Fibroblast of upper back skin (primary cell): ENCODE measurements at places on chromosomes 1 and 21.

DNA sequence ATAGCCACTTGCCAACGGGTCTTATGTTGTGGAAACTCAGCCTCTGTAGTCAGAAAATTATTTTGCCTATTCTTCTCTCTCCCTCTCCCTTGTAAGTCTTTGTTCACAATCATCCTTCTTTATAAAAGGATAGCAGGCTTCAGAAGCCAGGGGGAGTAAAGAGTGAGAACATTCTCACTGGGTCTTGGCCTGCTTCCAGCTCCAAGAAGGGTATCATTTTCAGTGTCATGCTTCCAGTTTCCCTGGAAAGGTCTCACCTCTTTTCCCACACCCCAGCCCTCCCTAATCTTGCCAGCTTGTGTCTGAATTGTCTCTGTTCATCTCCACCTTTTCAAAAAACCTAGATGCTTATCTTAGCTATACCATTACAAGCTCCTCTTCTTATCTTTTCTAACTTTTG is 346.2 kb upstream of the LRRC7 start:
- DNase-seq, result no peak

- no peak for DNase-seq
These were observed 8.6 kb downstream of the ARF1 start for GRCh38 chr1:228091084-228091483.

DNA sequence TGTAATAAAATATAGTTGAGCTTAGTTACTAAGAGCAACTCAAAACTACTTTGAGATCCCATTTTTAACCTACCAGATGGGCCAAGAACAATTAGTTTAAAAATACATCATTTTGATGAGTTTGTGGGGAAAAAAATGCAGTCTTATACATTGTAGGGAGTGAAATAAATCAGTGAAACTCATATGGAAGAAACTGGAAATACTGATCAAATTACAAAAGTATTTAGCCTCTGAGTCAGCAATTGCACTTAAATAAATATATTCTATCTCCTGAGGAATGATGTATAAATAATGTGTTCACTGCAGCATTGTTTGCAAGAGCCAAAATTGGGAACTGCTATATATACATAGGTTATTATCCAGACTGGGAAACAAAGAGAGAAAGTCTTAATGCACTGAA is 4.6 kb upstream of the SMCP start:
- peak; percentile 70 for DNase-seq

GRCh38 chr1:245561665-245562234 is 407.0 kb downstream of the KIF26B start:
- no peak for DNase-seq

DNA sequence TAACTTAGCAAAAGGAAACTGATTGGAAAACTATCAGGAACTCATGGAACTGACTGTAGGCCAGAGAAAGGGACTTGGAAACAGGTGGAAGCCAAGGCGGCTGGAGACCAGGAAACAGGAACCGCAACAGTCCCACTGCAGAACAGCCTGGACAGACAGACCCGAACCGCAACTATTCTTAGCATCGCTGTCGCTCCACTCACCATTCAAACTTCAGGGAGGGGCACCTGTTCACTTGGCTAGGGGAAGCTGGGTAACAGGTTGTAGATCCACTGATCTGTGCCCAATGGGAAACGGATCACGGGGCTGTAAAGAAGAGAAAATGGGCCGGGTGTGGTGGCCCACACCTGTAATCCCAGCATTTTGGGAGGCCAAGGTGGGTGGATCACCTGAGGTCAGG is 61.9 kb downstream of the CLSTN1 start:
- no peak for DNase-seq

DNA sequence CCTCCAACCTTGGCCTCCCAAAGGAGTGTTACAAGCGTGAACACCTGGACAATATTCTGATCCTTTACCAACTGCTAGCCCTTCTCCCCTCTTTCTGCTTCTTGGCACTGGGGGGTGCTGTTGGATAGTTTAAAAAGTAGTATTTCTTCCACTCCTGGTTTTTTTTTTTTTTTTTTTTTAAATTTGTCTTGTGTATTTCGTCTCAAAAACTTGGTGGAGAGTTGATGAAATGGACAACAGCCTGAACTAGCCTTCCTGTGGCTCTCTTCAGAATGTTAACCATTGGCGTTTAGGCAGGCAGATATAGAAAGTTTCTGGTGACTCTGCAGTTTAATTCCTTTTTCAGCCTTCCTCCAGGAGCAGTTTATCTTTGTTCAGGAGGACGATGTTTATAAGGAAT is 69.7 kb upstream of the USP24 start:
- peak; percentile 65 for DNase-seq

GRCh38 chr1:74363220-74363619 is 128.0 kb downstream of the TNNI3K start:
- no peak for DNase-seq

- DNase-seq, result peak; percentile 29
These were observed 6.2 kb upstream of the LAPTM5 start for GRCh38 chr1:30763651-30764248.

GRCh38 chr1:230120921-230121381 is 53.9 kb downstream of the GALNT2 start:
- DNase-seq, result no peak

DNA sequence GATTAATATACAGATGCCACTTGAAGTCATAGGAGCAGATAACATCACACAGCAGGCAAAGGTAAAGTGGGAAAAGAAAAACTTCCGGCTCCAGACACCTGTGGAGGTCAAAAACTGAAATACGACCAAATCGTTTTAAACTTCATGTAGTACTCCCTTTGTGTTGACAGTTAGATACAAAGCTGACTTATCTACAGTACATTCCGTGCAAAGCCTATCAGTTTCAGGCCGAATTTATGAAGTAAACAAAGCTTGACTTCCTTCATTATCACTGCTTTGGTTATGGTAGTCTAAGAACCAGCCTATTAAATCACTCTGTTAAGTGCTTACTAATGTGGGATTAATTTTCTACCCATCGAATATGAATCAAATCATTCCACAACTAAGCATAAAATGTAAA is 156.3 kb downstream of the SMYD3 start:
- no peak for DNase-seq

- no peak for DNase-seq
These were observed 81.9 kb upstream of the WLS start for GRCh38 chr1:68314151-68314780.

DNA sequence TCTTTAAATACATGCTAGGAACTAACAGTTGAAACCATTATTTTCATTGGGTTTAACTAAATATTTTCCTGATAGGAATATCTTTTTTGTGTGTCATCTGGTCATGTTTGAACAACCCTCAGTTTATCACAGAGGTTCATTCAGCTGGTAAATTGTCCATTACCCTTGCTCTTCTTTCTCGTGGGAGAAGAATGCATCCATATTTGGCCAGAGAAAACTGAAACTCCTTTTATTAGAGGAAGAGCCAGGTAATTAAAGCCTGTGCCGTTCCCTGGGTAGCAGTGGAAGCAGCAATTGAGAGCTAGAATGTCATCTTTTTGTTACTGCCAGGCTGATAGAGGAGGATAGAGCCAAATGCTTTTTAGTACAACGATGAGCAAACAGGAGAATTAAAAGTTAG is 587.2 kb upstream of the ZRANB2 start:
- no peak for DNase-seq

DNA sequence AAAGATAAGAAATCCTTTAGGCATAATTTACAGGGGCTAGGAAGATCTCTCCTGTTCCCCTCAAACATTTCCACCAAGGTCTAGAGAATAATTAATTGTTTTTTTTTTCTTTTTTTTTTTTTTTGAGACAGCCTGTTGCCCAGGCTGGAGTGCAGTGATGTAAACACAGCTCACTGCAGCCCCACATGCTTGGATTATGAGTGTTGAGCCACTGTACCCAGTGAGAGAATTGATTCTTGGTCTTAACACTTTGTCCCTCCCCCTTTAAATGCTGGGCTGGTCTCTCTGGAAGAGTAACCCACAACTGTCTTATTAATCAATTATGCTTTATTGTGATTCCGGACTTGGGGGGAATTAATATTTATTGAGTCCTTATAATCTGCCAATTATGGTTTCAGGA is 33.4 kb downstream of the ATF3 start:
- peak; percentile 22 for DNase-seq

DNA sequence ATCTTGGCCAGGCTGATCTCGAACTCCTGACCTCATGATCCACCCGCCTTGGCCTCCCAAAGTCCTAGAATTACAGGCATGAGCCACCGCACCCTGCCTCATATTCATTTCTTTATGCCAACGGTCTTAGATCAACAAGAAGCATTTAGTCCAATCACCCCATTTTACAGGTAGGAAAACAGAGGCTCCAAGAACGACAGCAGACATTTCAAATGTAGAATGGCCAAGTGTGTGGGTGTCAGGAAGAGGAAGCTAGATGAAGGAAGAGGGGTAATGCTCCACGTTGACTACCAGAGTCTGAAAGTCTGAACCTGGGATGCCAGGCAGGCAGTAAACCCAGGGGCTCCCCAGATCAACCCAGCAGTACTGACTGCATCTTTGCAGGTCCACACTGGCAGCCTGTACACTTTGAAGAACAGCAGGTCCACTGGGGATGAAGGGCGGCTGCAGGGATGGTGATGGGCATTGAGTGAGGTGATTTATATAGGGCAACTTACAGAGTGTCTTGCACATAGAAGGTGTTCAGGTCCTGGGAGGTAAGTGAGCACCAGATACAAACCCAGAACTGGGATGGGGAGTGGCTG is 120.2 kb downstream of the EPHB2 start:
- DNase-seq, result no peak

DNA sequence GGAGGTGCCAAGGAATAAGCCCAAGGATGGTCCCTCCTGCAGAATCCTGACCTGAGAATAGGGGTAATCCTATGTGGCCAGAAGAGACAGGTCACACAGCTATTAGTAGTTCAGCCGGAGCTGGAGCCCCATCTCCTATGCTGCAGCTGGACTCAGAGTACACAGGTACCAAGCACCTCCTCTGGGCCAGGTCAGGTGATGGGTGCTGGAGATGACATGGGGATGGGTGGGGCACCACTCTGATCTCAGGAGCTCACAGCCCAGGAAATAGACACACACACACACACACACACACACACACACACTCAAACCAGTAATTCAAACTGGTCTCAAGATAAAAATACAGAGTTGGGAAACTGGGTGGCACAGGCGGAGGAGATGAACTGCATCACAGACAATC is 54.2 kb upstream of the SSBP3 start:
- no peak for DNase-seq

DNA sequence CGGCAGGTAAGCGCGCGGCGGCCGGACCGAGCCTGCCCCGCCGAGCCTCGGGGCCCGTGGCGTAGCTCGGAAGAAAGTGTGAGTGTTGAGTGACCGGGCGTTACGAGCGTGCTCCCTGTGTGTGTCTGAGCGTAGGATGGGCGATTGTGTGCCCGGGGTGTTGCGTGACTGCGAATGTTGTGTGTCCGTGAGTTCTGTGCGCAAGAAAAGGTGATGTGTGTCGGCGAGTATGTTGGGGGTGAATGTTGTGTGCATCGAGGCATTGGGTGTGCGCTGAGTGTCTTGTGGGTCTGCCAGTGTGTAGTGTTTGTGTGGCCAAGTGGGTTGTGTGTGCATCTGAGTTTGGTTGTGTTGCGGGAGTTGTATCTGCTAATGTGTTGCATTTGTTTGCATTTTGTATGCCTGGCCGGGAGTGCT is 398 bp downstream of the PTPRU start:
- no peak for DNase-seq

DNA sequence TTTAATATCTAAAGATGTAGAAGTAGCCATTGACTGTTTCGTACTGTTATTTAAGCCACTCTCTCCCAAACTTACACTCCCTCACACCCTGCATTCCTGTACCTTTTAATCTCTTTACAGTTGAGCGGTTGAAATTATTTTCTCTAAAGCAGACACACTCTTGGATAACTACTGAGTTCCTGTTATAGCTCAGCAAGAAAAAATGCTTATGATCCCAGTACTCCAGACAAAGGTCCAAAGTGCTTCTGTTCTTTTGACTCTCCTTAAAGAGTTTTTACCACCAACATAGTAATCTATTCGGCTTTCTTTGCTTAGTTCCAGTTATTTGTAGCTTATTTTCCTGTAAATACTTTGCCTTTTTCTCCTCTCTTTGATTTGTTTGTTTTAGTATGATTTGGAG is 100.1 kb downstream of the ATF6 start:
- DNase-seq, result no peak

DNA sequence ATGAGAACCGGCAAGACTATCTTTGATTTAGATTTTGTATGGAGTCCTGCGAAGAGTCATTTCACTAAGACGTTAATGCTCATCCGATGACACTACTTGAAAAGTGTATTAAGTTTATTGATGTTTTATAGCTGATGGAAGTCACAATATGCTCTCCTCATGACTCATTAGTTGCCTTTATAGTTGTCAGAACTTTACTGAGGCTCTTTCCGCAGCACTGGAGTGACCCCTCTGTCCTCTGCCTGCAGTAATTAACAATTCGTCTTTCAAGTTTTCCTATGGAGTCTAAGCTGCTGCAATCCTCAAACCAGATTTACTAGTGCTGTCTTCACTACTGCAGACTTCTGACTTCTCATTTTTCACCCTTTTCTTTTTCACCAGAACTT is 853 bp downstream of the USP16 start:
- DNase-seq, result no peak

GRCh38 chr1:109091078-109091838 is 694 bp downstream of the TMEM167B start:
- DNase-seq, result peak; percentile 44

- DNase-seq, result peak; percentile 91
These were observed 46.0 kb downstream of the VPS26C start for GRCh38 chr21:37220981-37221664.

DNA sequence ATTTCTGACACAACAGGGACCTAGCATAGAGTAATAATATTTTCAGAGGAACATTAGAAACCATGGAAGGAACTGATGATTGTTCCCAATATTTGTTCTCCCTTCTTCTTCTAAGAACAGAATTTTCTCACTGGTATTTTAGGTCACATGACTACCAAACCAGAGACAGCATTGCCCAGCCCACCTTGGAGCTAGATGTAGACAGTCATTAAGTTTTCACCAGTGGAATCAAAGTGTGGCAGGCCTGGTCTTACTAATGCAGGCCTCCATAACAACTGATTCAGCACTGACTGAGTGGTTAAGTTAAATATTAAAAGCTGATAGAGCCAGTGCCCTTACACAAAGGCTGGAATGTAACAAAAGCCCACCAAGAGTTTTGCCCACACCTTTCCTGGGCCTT is 244.4 kb downstream of the ZNF648 start:
- no peak for DNase-seq

GRCh38 chr1:155199792-155200191 is 7.9 kb downstream of the THBS3 start:
- no peak for DNase-seq
